ENCODE measurements at places on chromosomes 13 and 19.

DNA sequence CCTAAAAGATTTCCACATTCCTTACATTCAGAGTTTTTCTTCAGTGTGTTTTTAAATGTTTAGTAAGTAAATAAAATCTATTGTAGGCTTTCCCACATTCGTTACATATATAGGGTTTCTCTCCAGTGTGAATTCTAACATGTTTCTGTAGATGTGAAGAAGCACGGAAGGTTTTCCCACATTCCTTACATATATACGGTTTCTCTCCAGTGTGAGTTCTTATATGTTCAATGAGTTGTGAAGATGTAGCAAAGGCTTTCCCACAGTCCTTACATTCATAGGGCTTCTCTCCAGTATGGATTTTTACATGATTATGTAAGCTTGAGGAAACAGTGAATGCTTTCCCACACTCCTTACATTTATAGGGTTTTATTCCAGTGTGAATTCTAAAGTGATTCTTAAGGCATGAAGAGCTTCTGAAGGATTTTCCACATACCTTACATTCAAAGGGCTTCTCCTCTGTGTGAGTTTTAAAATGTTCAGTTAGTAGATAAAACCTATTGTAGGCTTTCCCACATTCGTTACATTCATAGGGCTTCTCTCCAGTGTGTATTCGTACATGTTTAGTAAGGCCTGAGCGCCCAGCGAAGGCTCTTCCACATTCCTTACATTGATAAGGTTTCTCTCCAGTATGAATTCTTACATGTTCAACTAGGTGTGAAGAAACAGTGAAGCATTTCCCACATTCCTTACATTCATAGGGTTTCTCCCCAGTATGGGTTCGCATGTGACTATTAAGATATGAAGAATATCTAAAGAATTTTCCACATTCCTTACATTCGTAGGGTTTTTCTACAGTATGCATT, 18.2 kb downstream of the ZNF121 start:
- DNase-seq, result no peak

- DNase-seq, result no peak
Observed at GRCh38 chr13:26759907-26760831, at the start of gene GPR12. TSS of gene GPR12 (minus strand) at chr13:26760786. CDS start at chr13:26759827, 959 bp downstream.

DNA sequence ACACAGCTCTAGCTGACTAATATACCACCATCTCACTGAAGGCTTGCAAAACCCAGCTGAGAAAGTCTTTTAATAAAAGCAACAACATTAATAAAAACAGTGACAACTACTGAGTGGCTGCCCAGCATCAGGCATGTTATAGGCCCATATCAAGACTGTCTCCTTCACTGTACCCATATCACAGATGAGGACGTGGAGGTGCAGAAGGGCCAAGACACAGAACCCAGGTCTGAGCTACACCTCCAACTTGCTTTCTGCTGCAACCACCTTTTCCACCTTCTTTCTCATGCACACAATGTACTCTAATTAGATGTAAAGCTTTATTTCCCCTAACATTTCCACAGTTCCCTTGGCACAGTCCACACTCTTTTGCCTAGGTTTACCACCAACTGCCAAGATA, 10.7 kb upstream of the MED26 start:
- DNase-seq, result no peak

GRCh38 chr13:102191951-102192502, 209.8 kb downstream of the FGF14 start:
- no peak for DNase-seq

- DNase-seq, result no peak
Observed at GRCh38 chr13:38173403-38173802, 176.2 kb upstream of the UFM1 start.

- DNase-seq, result no peak
Observed at GRCh38 chr19:6032827-6033226, 54.9 kb upstream of the RANBP3 start.

DNA sequence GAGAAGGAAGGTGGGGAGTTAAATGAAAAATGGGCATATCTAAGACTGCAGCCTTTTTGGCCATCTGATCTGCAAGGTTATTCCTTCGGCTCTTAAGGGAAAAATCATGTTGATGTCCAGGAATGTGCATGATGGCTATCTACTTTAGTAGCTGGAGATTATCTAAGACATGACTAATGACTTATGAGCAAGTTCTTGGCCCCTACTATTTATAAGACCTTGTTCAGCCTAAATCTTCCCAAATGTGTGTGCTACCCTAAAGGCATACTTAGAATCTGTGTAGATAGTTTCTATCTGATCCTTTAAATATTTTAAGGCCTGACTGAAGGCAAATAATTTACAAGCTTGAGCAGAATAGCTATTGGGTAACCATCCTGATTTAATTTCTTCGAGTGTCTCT, 41.8 kb upstream of the CD177 start:
- no peak for DNase-seq

DNA sequence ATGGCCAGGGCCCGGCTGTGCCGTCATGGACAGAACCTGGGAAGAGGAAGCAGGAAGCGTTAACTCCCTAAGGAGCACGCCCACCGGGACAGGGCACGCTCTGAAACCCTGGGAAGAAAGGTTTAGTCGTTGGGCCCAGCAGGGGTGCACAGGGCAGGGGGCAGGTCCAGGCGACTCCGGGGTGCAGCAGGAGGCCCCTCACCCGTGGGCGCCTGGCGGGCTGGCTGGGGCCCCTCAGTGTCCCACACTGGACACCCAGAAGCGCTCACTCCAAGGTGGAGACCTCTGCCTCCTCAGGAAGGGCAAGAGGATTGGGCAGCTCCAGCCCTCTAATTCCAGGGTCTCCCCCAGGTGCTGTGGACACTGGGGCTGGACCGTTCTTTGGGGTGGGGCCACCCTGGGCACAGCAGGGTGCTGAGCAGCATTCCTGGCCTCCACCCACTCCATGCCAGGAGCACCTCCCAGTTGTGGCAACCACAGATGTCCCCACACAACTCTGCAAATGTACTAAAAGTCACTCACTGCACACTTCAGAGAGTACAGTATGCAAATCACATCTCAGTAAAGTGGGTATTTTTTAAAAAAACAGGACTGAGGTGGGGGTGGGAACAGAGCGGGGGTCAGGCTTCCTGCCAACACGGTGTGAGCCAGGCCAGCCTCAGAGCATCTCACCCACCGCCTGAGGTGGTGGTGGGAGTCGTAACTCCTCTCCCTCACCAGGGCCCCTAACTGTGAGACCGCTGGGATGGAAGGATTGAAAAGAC, 35.2 kb downstream of the PIP5K1C start:
- no peak for DNase-seq

GRCh38 chr13:48158915-48159314, 64.0 kb upstream of the MED4 start:
- DNase-seq, result no peak

DNA sequence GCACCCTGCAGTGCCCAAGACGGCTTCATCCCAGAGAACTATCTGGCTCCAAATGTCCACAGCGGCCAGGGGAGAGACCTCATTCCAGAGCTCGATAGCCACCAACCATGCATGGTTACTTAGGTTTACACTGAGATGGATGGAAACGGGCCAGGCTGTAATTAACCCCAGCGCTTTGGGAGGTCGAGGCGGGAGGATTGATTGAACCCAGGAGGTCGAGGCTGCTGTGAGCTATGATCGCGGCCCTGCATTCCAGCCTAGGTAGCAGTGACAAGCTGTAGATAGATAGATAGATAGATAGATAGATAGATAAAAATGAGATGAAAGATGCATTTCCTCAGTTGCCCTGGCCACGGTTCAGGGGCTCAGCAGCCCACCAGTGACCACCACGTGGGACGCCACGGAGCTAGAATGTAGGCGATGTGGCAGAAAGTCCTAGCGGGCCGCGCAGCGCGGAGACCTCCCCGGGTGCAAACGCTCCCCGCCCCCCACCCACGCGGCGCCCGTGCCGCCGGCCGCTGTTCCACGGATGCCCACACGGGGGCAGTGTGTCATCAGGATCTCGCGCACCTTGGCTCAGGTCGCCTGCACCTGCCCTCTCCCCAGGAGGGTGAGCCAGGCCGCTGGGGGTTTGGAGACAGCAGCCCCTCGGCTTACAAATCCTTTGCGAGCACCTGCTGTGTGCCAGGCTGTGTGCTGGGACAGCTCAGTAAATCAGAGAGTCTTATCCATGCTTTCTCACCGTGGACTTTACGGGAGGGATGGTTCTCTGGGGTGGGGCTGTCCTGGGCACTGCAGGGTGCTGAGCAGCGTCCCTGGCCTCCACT, 13.5 kb upstream of the TLE5 start:
- DNase-seq, result peak; percentile 89

DNA sequence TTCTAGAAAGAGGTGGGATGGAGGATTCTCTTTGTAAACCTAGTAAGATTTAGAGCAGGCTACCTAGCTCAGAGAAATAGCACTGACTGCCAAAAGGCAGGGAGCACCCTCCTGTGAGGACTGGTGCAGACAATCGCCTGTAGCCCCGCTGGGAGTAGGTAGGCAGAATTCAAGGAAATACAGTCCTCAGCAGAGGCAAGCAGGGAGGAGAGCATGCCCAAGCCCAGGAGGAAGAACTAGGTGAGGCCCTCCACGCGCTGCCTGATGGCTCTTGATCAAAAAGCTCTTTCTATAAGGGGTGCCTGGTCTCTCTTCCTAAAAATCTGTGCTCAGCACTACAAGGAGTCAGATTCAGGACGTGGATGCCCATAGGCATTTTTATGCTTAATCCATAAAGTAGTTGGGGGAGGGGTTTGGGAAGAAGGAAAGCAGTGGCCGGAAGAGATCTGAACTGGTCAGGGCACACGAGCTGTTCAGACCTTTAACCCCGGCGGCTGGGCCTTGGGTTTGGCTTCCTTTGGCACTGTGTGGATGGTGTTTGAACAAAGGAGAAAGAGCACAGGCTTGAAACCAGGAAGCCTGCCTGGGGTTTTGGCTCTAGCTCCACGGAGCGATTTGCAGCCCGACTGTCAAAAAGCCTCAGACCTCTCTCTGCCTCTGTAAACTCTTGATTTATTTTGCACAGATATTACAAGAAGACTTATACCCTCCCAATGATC, 320.6 kb downstream of the FOXO1 start:
- no peak for DNase-seq

GRCh38 chr19:38073841-38074685, 150.0 kb downstream of the DPF1 start:
- no peak for DNase-seq

DNA sequence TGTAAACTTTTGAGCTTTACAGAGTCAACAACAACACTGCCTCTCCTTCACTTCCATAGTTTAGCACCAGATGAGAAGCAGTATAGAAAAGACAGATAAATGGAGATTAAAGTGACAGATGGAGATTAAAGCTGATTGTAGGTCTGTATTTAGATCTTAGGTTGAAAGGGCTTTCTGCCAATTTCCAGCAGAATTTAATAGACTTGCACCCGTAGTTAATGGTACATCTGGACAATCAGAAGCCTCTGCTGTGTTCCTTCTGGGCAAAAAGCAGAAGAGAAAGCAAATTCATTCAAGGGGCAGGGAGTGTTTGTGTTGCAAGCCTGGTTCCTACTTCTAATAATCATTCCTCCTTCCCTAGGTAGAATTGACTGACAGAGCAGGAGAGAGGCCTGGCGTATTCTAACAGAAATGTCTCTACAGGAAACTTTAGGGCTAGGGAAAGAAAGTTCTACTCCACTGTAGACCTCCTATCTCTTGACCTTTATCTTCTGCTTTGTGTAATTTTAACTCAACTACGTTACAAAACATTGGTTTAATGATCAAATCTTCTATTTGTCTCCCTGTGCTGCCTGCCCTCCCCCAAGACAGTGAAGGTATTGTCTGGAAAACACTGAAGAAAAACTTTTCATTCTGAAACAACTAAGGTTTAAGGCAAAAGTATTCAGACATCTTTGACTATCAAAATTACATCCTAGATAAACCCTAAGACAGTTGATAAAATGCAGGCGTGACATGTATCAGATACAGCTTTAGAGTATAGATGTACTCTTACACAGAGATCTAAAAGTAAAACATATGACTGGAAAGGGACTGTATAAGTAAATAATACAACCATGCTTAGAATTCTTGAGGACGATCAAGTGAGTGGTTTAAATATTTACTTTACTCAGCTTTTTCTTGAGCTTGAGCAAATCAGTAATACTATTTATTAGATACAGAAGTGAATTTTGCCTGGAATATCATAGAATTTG, 44.4 kb downstream of the GPC6 start:
- no peak for DNase-seq

GRCh38 chr19:55479451-55480230, 3.2 kb downstream of the ZNF628 start:
- DNase-seq, result no peak

DNA sequence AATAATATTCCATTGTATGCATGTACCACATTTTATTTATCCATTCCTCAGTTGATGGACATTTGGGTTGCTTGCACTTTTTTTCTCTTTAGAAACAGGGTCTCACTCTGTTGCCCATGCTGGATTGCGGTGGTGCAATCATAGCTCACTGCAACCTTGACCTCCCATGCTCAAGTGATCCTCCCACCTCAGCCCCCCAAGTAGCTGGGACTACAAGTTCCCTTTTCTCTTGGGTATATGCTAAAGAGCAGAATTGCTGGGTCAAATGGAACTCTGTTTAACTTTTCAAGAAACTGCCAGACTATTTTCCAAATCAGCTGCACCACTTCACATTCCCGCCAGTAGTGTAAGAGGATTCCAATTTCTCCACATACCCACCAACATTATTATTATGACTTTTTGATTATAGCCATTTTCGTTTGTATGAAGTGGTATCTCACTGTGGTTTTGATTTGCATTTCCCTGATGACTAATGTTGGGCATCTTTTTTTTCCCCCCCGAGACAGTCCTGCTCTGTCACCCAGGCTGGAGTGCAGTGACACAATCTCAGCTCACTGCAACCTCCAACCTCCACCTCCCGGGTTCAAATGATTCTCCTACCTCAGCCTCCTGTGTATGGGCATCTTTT, 7.6 kb upstream of the IPO5 start:
- DNase-seq, result no peak
